ENCODE measurements at places on chromosomes 5 and 9. TPM values are rescaled to one million over a fixed set of nuclear protein-coding genes. Genes with fewer than 3 reads are reported as not detected.

The TEX48 gene
- not detected for polyA plus RNA-seq

The NFIB gene
- 109 TPM for polyA plus RNA-seq

GRCh38 chr9:25716220-25716872, 38.1 kb upstream of the TUSC1 start:
- DNase-seq = peak; percentile 49

DNA sequence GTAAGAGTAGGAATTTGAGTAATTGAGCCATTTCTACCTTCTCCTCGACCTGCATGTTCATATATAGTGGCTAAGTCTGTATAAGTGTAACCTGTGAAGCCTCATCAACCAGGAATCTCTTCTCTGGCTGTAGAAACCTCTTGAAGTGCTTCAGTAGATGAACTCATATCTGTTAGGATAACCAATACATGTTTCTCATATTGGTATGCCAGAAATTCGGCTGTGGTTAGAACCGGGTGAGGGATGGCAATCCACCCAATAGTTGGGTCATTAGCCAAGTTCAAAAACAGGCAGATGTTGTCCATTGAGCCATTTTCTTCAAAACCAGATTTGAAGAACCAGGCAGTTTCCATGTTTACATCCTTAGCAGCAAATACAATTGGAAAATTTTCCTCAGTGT, 28.9 kb upstream of the GSN start:
- no peak for DNase-seq

DNA sequence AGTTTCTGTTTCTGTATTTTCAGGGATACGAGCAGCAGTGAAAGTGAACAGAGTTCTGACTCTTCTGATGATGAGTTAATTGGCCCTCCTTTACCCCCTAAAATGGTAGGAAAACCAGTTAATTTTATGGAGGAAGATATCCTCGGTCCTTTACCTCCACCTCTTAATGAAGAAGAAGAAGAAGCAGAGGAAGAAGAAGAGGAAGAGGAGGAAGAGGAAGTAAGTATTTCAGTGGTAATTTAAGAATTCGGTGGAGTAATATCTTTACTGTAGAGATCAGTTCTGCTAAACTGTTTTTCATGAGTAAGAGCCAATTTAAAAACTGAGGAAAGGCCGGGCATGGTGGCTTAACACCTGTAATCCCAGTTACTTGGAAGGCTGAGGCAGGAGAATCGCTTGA, 17.2 kb downstream of the WDR70 start:
- DNase-seq = no peak

DNA sequence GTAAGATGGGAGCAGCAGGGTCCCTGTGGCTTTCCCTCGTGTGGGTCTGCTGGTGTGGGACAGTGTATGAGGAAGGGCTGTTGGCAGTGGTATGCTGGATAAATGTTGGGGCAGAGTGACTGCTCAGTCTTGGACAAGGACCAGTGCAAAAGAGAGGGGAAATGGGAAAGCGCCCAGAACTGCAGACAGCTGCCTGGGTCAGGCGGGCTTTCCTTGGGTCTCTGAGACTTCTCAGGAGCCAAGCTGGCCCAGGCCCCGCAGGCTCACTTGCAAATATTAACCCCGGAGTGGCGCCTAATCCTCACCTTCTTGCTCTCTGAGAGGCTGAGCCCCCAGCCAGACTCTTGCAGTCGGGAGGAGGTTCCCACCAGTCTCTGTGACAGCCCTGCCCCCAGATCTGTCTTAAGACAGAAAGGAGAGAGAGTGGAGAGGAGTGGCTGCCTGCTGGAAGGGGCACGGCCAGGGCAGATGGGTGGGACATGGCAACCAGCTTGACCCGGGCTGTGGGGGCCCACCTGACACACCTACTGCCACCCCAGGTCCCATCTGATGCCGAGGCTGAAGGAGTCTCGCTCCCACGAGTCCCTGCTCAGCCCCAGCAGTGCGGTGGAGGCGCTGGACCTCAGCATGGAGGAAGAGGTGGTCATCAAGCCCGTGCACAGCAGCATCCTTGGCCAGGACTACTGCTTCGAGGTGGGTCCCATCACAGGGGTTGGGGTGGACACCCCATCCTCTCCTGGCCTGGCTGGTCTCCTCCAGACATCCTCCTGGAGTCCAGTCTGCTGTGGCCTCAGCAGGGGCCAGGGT, 105.2 kb downstream of the DAB2IP start:
- DNase-seq = peak; percentile 21

The SLIT3 gene
- 39.5 TPM for polyA plus RNA-seq

DNA sequence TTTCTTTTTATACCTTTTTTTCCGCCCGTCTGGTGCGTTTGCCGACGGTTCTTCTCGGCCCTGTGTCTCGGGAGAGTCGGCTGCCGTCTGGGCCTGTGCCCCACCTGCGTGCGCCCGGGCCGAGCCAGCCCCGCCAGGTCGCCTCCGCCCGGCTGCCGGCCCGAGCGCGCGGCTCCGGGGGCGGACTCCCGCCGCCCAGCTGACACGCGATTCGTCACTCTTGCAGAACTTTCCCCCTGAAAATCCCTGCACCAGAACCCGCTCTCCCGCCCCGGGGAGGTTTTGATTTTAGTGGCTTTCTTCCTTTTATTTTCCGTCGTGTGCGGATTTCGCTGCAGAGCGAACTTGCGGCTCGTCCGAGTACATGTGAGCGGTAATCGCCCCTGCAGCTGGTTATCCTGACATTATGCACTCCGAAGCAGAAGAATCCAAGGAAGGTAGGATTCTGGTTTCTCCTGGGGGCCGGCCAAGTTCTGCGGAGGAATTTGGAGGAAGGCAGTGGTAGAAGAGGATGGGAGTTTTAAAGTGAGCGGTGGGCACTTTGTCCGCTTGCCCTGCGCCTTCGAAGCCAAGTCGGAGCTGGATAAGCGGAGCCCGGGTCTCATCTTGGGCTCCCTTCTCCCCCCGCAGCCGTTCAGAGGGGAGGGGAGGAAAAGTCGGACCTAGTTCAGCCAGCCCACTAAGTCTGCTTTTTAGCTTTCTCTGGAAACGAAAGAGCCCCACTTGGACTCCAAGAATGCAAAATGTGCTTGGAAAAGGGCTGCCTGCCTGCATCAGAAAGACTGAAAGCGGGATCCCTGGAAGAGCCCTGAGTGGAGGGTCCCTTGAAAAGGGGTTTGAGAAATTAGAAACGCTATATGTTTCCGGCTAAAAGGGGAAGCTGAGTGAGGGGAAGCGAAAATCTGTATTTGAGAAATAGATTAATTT, at the start of gene TNFAIP8:
TSS of gene TNFAIP8 (plus strand) at position 335 of the 927 bp plus-strand sequence. CDS start at position 407, 72 bp downstream.
- peak; percentile 59 for DNase-seq

The MSX2 gene
- 2.5 TPM for polyA plus RNA-seq

The IL31RA gene
- polyA plus RNA-seq = 0.35 TPM

The ASPN gene
- polyA plus RNA-seq = 5.8 TPM

The SLC6A18 gene
- not detected for polyA plus RNA-seq

GRCh38 chr5:97100476-97100875, 41.9 kb downstream of the LIX1 start:
- DNase-seq = no peak

The ADAMTSL2 gene
- polyA plus RNA-seq = 6.4 TPM

GRCh38 chr5:89047571-89047970, 164.6 kb upstream of the MEF2C start:
- no peak for DNase-seq

The COL15A1 gene
- polyA plus RNA-seq = 12.0 TPM

GRCh38 chr5:74069741-74070140, 443.7 kb downstream of the ARHGEF28 start:
- DNase-seq = no peak

- DNase-seq = no peak
Observed at GRCh38 chr9:103798620-103799019, 295.5 kb upstream of the SMC2 start.

The FBXW2 gene
- 38.6 TPM for polyA plus RNA-seq

- no peak for DNase-seq
Observed at GRCh38 chr9:135490166-135490870, 10.2 kb upstream of the MRPS2 start.
